ENCODE measurements at places on chromosomes 5 and 9. TPM values are rescaled to one million over a fixed set of nuclear protein-coding genes. Genes with fewer than 3 reads are reported as not detected.

DNA sequence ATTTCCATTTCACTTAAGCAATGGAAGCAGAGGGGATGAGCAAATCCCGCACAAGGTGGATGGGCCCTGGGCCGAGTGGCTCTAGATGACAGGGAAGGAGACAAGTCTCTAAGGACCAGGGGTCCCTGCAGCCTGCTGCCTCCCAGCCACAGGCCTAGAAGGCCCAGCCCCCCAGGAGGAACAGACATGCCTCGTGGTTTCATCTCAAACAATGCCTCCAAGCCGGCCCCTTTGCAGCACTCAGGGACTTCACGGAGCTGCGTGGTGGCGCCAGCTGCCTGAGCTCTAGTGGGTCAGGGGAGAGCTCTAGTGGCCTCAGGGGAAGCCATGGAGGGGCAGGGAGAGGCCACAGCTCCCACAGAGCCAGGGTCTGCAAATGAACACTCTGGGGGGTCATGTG lies 48.8 kb downstream of the HABP4 start:
- H3K36me3 ChIP-seq, result peaks cover 43% of the 10 kb centered on the region
- H3K4me3 ChIP-seq, result no peak overlapping the region
- no peak overlapping the region for H3K27ac ChIP-seq
- no peak for DNase-seq

DNA sequence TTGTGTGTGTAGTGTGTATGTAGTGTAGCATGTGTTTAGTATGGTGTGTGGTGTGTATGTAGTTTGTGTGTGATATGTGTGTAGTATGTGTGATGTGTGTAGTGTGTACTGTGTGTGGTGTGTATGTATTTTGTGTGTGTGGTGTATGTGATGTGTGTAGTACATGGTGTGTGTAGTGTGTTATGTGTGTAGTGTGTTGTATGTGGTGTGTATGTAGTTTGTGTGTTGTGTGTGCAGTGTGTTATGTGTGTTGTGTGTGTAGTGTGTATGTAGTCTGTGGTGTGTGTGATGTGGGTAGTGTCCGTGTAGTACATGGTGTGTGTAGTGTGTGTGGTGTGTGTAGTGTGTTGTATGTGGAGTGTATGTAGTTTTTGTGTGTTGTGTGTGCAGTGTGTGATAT lies 40.0 kb downstream of the SYK start:
- no peak overlapping the region for H3K4me3 ChIP-seq

DNA sequence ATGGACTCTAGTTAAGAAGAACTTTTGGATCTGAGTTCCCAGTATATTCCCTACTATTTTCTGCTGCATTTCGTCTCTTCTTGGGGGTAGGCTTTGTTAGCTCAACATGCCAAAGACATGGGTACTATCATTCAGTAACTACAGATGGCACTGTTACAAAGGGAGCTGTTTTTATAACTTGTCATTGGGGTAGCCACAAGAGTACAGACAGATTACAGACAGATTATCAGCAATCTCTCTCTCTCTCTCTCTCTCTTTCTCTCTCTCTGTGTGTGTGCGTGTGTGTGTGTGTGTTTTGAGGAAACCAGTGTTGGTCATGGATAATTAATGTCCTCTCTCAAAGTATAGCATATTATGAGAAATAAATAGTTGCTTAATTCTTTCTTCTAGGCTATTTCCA lies 116.1 kb downstream of the WDR70 start:
- no peak overlapping the region for H3K4me3 ChIP-seq
- H3K4me1 ChIP-seq, result no peaks in the 10 kb centered on the region
- H3K27me3 ChIP-seq, result no peaks in the 10 kb centered on the region
- peaks cover 6% of the 10 kb centered on the region for H3K36me3 ChIP-seq

Gene LCN12
- 4.1 TPM for total RNA-seq

Gene PCA3
- total RNA-seq, result 0.39 TPM

DNA sequence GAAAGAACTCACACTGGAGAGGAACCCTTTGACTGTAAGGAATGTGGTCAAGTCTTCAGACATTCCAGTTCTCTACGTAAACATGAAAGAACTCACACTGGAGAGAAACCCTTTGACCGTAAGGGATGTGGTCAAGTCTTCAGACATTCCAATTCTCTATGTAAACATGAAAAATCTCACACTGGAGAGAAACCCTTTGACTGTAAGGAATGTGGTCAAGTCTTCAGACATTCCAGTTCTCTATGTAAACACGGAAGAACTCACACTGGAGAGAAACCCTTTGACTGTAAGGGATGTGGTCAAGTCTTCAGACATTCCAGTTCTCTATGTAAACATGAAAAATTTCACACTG lies 32.6 kb downstream of the MAPK9 start:
- H3K27ac ChIP-seq, result no peak overlapping the region
- H3K36me3 ChIP-seq, result peaks cover 43% of the 10 kb centered on the region
- H3K27me3 ChIP-seq, result no peaks in the 10 kb centered on the region
- H3K4me1 ChIP-seq, result no peaks in the 10 kb centered on the region

DNA sequence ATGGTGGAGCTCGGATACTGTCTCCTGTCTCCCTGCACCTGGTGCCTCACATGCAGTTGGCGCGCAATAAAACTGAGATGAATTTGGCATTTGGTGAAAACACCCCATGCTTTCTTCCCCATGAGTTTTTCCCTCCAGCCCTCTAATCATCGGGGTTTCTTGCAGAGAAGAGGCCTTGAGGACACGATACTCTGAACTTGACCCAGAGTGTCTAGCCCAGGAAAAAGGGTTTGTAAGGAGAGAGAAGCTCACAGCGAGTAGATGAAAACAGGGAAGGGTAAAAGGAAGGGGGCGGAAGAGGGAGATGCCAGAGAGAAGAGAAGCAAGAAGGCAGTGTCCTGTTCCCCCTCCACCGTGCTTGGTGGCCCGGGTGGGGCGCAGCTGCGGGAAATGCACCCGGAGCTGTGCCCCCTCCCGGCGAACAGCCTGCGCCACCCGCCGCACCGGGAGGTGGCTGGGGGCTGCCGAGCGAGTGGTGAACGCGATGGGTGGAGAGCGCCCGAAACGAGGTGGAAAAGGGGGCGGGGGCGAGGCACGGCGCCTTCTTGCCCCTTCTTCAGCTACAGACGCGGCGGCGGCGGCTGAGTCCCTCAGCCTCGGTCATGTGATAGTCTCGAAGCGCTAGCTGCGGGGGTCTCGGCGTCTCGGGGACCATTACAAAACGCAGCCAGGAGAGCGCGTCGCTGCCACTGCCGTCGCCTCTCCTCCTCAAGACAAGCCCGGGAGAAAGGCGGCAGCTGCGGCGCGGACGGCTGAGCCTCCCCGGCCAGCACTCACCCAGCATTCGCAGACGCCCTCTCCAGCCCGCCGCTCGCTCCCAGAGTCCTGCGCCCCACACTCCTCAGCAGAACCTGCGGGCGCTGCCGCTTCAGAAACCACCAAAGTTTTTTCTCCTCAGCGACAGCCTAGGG lies 1.1 kb upstream of the FOXB2 start:
- H3K4me1 ChIP-seq, result peaks cover 70% of the 10 kb centered on the region
- peak overlapping the region; percentile 27 for H3K4me3 ChIP-seq
- H3K36me3 ChIP-seq, result no peaks in the 10 kb centered on the region
- H3K27ac ChIP-seq, result no peak overlapping the region
- peaks cover 99% of the 10 kb centered on the region for H3K27me3 ChIP-seq

DNA sequence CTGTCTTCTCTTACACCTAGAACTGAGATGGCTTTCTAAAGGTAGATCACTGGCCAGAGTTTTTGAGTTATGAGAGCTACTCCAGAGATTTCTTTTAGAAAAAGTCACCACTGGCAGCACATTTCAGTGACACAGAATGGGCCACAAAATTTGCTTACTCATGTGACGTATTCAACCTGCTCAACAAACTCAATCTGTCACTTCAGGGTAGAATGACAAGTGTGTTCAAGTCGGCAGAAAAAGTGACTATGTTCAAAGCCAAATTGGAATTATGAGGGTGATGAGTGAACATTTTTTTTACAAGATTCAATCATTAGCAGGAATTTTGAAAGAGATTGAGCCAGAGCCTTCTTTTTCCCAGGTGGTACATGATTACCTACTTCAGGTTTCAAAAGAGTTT lies 46.5 kb downstream of the TAF11L14 start:
- H3K27me3 ChIP-seq, result no peaks in the 10 kb centered on the region
- no peak for DNase-seq
- no peaks in the 10 kb centered on the region for H3K36me3 ChIP-seq
- H3K4me1 ChIP-seq, result no peaks in the 10 kb centered on the region

GRCh38 chr9:18237776-18238175 lies 236.2 kb upstream of the ADAMTSL1 start:
- no peaks in the 10 kb centered on the region for H3K4me1 ChIP-seq
- no peaks in the 10 kb centered on the region for H3K36me3 ChIP-seq
- no peak overlapping the region for H3K4me3 ChIP-seq
- H3K27me3 ChIP-seq, result no peaks in the 10 kb centered on the region
- DNase-seq, result no peak
- no peak overlapping the region for H3K27ac ChIP-seq

Gene FOXD4L3
- 0.17 TPM for total RNA-seq

GRCh38 chr5:151221574-151221973 lies 2.3 kb downstream of the CCDC69 start:
- peaks cover 8% of the 10 kb centered on the region for H3K4me1 ChIP-seq
- DNase-seq, result no peak
- H3K4me3 ChIP-seq, result no peak overlapping the region
- no peaks in the 10 kb centered on the region for H3K36me3 ChIP-seq
- H3K27me3 ChIP-seq, result no peaks in the 10 kb centered on the region

Gene TUSC1
- total RNA-seq, result 16.5 TPM

Gene SLC4A9
- 0.39 TPM for total RNA-seq

- H3K4me3 ChIP-seq, result no peak overlapping the region
- no peak overlapping the region for H3K27ac ChIP-seq
- H3K27me3 ChIP-seq, result no peaks in the 10 kb centered on the region
- no peak for DNase-seq
- peaks cover 3% of the 10 kb centered on the region for H3K36me3 ChIP-seq
Observed at GRCh38 chr5:9196403-9197227, 349.3 kb downstream of the SEMA5A start.

GRCh38 chr9:95138474-95138873 lies 179.0 kb downstream of the FANCC start:
- peaks cover 10% of the 10 kb centered on the region for H3K36me3 ChIP-seq
- no peak overlapping the region for H3K27ac ChIP-seq
- DNase-seq, result no peak
- no peak overlapping the region for H3K4me3 ChIP-seq

DNA sequence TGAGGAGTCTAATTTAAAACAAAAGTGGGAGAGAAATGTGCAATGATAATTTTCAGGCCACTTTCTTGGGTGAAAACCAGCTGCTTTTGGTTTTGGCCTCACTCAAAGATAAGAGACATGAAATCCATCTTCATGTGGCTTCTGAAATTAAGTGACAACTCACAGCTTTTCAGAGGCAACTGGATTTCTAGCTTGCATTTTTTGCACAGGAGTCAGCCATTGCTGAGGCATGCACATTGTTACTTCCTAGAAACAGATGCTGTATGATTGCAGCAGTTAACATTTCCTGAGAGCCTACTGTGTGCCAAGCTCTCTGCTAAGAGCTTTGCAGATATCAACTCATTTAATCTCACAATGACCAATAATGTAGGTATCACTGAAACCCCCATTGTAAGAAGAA lies 562.6 kb downstream of the NR2F1-AS1 start:
- no peak overlapping the region for H3K4me3 ChIP-seq
- DNase-seq, result no peak
- no peaks in the 10 kb centered on the region for H3K4me1 ChIP-seq
- H3K27ac ChIP-seq, result no peak overlapping the region

GRCh38 chr5:35237580-35238376 lies 7.5 kb upstream of the PRLR start:
- no peaks in the 10 kb centered on the region for H3K36me3 ChIP-seq
- no peak overlapping the region for H3K27ac ChIP-seq
- DNase-seq, result no peak
- H3K27me3 ChIP-seq, result peaks cover 2% of the 10 kb centered on the region
- H3K4me1 ChIP-seq, result no peaks in the 10 kb centered on the region

DNA sequence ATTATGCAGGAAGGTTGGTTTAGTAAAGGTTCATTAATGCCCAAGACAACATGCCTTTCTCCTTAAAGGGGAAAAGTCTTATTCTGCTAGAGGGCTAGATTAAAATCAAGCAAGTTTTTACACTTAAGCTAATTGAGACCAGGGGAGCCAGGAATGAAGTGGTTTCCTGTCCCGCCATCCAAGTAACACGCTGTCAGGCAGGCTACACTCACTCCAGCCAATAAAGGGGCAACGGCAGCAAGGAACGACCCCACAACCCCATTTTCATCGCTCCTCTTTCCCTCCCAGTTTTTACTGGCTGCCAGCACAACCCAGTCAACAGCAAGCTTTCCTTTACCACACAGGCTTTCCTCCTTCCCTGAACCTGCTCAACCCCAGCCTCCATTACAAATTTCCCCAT lies 225.1 kb downstream of the DCP2 start:
- DNase-seq, result no peak
- H3K4me1 ChIP-seq, result peaks cover 7% of the 10 kb centered on the region
- H3K27ac ChIP-seq, result no peak overlapping the region

DNA sequence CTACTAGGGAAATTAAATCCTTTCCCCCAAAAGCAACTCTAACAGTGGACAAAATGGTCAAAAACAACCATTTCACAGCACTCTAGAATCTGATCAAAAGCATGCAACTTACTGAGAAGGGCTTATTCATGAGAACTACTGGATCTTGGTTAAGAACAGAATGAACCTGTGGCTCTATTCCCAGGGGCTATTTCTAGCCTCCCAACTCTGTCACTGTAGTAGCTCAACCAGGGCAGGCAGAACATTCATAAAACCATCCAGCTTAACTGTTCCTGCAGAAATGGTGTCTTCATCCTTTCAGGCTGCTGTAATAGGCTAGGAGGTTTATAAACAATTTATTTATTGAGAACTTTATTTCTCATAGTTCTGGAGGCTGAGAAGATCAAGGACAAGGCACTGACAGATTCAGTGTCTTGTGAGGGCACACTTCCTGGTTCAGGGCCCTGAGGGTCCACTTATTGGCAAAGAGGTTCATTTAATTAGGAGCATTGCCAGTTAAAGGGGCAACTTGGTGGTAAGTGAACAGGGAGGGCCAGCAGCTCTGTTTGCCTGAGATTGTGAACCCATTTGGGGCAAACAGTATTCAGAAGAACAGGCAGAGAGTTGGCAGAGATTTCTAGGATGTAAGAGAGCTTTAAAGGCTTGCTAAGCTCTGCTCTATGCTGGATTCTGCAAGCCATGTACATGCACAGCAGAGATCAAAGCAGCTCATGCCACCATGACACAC lies 238.5 kb upstream of the FBXL7 start:
- no peak for DNase-seq
- no peaks in the 10 kb centered on the region for H3K27me3 ChIP-seq
- H3K27ac ChIP-seq, result no peak overlapping the region
- no peaks in the 10 kb centered on the region for H3K36me3 ChIP-seq

Gene RNF183
- total RNA-seq, result 0.11 TPM

DNA sequence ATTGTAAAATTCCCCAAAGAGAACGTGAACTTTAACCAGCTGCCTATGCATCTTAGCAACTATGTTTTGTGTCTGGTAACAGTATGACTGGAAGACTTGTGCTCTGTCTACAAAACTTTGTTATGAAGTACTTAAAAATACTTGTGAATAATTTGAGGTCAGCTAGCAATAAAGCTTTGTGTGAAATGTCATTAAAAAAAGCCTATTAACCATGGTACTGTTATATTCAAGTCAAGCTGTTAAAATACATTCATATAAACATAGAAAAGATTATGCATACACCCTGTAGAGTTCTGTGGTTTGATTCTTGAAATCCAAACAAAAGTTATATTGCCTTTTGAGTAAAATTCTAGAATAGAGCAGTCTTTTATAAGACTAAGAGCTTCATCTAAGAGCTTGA lies 60.1 kb downstream of the VCAN start:
- H3K4me1 ChIP-seq, result no peaks in the 10 kb centered on the region
- no peak overlapping the region for H3K27ac ChIP-seq
- no peaks in the 10 kb centered on the region for H3K27me3 ChIP-seq
- DNase-seq, result no peak
- no peak overlapping the region for H3K4me3 ChIP-seq
- H3K36me3 ChIP-seq, result no peaks in the 10 kb centered on the region

Data from spinal cord (tissue), 10 donors.